GM20000 (cell line): ENCODE measurements at places on chromosomes 3 and 15.

DNA sequence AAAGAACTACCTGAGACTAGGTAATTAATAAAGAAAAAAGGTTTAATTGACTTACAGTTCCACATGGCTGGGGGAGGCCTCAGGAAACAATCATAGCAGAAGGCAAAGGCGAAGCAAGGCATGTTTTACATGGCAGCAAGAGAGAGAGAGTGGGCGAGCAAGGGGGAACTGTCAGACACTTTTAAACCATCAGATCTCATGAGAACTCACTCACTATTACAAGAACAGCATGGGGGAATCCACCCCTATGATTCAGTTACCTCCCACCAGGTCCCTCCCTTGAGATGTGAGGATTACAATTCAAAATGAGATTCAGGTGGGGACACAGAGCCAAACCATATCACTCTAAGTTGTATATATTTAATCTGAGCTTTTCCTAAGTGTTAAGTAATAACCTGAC lies 79.0 kb upstream of the MLF1 start:
- DNase-seq, result no peak

GRCh38 chr3:152269056-152269830 lies 514 bp downstream of the MBNL1 start:
- DNase-seq, result peak; percentile 70

GRCh38 chr3:132662212-132662611 lies 2.1 kb downstream of the UBA5 start:
- no peak for DNase-seq

- no peak for DNase-seq
Observed at GRCh38 chr3:126517291-126517951, at the start of gene UROC1. Gene UROC1, minus strand, starts transcription at chr3:126517773. Its CDS starts 54 bp downstream, at chr3:126517719.

DNA sequence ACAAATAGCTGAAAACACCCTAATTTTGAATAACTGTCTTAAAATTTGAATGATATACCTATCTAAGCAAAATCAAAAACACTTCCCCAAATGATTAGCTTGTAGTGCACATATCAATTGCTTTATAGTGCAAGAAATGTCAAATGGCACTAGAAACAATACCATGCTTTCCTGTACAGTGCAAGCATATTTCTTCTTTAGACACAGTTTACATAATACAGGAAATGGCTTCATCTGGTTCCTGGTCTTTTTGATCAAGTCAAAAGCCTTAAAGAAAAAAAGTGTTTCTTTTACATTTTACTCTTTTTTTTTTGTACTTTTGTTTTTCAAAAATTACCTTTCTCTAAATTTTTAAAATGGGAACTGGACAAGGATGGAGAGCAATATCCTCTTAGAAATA lies 352.1 kb downstream of the MECOM start:
- DNase-seq, result no peak

GRCh38 chr15:67009576-67010569 lies 55.5 kb upstream of the SMAD3 start:
- DNase-seq, result no peak

DNA sequence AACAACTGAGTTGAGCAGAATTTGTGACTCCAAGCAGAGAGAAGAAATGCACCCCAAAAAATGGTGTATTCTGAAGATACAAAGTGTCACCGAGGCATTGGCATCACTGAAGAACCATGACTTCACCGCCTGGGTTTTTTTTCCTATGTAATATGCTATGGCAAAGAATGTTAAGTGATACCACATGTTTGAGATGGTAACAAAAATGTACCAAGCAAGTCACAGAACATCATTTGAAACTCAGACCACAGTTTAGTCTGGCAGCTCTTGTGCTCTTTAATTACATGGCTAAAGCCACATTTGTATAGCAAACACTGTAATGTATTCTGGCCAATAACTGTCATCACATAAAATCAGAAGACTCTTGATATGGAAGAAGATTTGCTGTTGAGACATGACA lies 323.5 kb downstream of the ULK4 start:
- DNase-seq, result no peak

DNA sequence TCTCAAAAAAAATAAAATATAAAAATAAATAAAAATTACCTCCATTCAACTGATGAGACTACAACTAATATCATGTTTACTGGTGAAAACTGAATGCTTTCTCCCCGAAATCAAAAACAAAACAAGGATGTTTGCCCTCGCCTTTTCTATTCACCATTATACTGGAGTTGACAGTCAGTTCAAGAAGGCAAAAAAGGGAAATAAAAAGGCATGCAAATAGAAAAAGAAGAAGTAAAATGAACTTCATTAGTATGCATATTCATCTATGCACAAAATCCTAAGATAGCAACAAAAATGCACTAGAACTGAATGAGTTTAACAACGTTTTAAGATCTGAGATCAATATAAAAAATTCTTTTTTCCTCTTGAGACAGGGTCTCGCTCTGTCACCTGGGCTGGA lies 72.7 kb upstream of the FAM174B start:
- DNase-seq, result no peak

GRCh38 chr3:160162440-160162839 lies 62.8 kb upstream of the C3orf80 start:
- DNase-seq, result no peak

- DNase-seq, result no peak
Observed at GRCh38 chr15:72585025-72585424, 69.5 kb upstream of the GOLGA6B start.

- DNase-seq, result no peak
Observed at GRCh38 chr15:75452865-75453702, 1.6 kb upstream of the SIN3A start.

GRCh38 chr3:152480282-152480953 lies 211.7 kb downstream of the MBNL1 start:
- DNase-seq, result no peak

- no peak for DNase-seq
Observed at GRCh38 chr15:29539736-29540135, 270.1 kb upstream of the NSMCE3 start.

GRCh38 chr3:49725906-49726681 lies 2.3 kb upstream of the GMPPB start:
- DNase-seq, result no peak

- no peak for DNase-seq
Observed at GRCh38 chr3:190560013-190560895, 46.4 kb downstream of the IL1RAP start.

- peak; percentile 38 for DNase-seq
Observed at GRCh38 chr3:167684388-167684993, 30.7 kb upstream of the WDR49 start.

- DNase-seq, result no peak
Observed at GRCh38 chr3:152742368-152743347, 92.3 kb upstream of the P2RY1 start.

DNA sequence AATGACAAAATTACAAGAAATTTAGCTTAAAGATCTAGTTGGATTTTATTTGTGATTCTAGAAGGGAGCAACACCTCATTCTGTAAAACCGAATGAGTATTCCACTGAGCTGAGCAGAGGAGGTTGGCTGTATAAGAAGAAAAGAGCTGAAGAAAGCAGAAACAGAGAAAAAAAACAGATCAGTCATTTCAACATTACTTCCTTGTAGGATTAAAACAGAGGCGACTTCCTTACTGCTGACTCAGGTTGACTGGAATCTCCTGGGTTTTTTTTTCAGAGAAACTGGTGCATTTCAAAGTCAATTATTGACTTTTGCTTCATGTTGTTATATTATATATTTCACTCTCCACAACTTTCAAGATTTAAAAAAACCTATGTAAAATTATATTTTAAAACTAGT lies 368.1 kb upstream of the UBE2E2 start:
- no peak for DNase-seq

DNA sequence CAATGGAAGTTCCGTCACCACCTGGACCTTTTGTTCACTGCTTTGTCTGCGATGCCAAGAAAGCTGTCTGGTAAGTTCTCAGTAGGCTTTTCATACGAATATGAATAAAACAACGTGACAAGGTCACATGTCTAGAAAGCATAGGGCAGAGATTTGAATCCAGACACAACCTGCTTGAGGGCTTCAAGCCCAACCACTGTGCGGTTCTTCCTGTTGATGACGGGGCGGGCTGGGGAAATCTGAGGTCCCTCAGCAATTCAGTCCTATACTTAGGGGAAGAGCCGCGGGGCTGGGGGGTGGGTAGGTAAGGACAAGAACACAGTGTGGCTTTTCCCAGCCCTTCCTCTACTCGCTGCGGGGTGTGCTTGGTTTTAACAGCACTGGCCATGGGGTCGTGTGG lies 32.4 kb upstream of the SMAD3 start:
- no peak for DNase-seq

GRCh38 chr3:45689787-45690145 lies 570 bp downstream of the SACM1L start:
- no peak for DNase-seq

DNA sequence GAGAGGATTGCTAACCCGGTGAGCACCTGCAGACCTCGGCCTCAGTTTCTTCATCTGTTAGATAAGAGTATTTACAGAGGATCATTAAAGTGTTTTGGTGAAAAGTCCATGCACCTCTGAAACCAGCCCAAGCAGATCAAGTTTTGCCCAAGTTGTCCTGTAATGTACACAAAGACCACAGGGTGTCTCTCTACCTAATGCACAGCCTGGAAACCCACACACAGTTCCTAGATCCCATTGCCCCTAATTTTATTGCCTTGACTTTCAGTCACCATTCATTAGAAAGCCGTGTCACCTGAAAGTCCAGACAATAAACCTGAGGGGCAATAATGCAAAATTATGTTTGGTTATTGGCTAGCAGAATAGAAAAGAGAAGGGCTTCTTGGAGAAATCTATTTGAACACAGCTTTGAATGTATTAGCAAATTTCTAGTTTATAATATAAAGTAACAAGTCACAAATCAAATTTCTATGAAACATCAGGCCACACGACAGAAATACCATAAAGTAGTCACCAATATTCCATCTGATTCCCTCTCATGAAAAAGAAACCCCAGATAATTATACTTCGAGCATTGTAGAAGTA lies 161.3 kb upstream of the SLC2A2 start:
- peak; percentile 28 for DNase-seq

- DNase-seq, result no peak
Observed at GRCh38 chr3:69568951-69569350, 170.3 kb upstream of the MITF start.

GRCh38 chr3:152909180-152909883 lies 74.4 kb downstream of the P2RY1 start:
- DNase-seq, result no peak

GRCh38 chr15:73879426-73879825 lies 6.1 kb downstream of the TBC1D21 start:
- DNase-seq, result no peak

DNA sequence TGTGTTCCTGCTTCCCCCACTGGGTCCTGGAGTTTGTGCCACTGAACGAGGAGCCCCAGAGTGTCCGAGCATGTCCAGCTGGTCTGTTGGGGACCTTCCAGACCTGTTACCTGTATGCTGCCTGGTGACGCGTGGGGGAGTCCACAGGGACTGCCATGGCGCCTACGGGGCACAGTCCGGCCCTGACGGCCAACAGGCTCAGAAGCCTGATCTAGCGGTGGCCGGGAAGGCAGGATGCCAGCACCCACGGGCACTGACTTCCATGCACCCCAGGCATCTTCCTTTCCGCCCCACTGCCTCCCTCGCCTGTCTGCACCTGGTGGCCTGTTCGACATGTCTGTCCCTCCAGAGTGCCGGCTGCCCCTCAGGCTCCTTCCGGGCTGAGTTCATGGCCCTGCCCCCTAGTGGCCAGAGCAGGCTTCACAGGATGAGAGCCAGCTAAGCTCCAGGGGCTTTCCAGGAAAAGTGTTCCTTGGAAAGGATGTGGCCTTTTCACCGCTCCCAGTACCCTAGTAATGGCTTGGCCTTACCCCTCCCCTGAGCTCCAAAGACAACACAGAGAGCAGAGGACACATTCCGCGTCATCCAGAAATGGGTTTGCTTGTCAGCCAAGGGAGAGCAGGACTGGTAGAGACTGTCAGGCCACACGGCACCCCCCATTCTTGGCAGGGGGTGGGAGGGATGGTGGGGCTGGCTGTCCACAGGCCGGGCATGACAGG lies 35.7 kb downstream of the NGRN start:
- peak; percentile 33 for DNase-seq

- DNase-seq, result no peak
Observed at GRCh38 chr15:80749589-80749988, 29.6 kb upstream of the CEMIP start.

GRCh38 chr3:170697908-170698307 lies 112.0 kb upstream of the SLC7A14 start:
- DNase-seq, result no peak

- DNase-seq, result no peak
Observed at GRCh38 chr3:154791611-154792010, 288.5 kb upstream of the MME start.

DNA sequence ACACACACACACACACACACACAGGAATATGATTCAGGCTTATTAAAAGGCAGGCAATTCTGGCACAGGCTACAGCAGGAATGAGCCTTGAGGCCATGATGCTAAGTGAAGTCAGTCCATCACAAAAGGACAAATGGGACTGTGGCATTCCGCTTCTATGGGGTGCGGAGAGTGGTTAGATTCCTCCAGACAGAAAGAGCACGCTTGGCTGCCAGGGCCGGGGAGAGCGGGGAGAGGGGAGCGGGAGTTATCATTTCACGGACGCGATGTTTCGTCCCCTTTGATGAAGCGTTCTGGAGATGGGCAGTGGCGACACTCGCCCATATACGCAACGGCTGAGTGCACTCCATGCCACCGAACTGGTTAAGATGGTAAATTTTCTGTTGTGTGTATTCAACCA lies 58.5 kb upstream of the FAM174B start:
- DNase-seq, result no peak

- no peak for DNase-seq
Observed at GRCh38 chr3:108334701-108335100, 38.4 kb downstream of the HHLA2 start.

GRCh38 chr3:60277361-60277800 lies 973.9 kb downstream of the FHIT start:
- no peak for DNase-seq

- DNase-seq, result no peak
Observed at GRCh38 chr15:64459066-64459781, 1.2 kb upstream of the ZNF609 start.

- DNase-seq, result no peak
Observed at GRCh38 chr3:141388823-141389621, 20.7 kb downstream of the ZBTB38 start.

DNA sequence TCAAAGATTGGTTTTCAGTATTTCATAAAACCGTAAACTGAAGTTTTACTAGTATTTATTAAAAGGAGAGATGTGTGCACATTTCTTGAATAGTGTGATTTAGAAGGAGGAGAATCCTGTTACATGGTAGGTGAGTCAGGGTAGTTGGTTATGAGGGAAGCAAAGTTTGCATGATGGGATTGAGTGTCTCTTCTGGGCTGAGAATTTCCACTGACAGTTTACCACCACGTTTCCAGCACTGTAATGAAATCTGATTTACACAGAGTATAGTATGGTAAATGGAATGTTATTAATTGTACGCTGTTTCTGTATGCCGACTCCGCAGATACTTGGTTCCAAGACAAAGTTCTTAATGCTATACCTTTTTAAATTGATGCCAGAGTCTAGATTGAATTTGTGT lies 1.6 kb downstream of the NECTIN3 start:
- no peak for DNase-seq
